ENCODE measurements at places on chromosomes 4 and X.

- no peak for DNase-seq
Measured at GRCh38 chrX:45449982-45450381, 249.3 kb upstream of the DIPK2B start.

DNA sequence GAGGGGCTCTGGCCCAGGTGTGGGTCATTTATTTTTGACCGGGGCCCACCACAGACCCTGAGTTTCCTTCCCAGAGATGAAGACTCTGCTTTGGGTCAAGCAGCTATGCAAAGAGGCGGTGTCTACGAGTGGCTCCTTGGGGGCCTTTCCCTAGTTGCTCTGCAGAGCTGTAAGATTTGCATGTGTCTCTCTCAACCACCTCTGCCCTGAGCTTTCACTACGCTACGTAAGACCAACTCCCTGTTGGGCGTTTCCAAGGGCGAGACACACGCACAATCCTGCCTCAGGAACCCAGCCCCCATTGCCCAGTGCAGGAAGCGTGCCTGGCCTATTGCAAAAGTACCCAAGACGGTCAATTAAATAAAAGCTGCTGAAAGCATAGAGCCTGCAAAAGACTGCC, 10.0 kb upstream of the ANOS1 start:
- no peak for DNase-seq

DNA sequence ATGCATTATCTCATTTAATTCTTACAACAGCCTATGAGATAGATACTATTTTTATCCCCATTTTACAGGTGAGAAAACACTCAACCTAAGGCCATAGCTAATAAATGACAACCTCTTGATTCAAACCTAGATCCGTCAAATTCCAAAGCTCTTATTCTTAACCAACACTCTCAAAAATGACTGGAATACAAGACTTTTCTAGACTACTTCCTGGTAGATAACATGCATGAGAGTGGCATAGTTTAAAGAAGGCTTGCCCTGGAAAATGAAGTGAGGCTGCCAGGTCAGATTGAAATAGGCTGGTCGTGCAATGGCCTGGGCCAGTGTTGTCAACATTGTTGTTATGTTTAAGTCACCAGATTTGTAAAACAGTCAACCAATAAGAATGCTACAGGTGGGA, 86.6 kb downstream of the DNAAF6 start:
- no peak for DNase-seq

DNA sequence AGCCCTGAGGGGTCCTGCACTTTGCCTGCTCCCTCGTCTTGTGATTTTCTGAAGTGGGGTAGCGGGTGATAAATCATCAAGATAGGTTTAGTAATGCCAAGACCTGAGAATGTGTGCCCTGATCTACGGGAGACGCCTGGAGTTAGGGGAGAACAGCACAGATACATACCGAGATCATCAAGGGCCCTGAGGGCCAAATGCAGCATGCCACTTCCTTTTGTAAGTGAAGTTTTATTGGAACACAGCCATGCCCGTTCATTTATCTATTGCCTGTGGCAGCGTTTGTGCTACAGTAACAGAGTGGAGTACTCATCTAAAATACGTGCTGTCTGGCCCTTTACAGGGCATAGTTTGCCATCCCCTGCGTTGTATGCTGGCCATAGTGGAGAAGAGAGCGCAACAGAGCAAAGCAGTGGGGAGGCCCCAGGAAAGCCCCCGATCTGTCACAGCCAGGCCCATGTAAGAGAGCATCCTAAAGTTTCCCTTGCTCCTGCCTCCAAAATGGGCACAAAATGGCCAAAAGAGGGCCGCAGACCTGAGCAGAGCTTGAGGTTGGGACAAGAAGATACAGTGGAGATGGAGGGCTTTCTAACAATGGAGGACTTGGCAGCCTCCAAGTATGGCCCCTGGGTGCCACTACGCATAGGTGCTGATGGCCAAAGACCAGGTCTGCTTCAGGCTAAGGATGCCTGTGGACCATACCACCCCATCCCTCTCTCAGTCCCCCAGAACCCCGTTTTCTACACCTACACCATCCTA, 167.0 kb downstream of the SMIM20 start:
- no peak for DNase-seq

GRCh38 chrX:118346258-118347094, 570 bp downstream of the WDR44 start:
- DNase-seq, result peak; percentile 61

- DNase-seq, result no peak
Measured at GRCh38 chrX:31988975-31989374, 917.1 kb upstream of the FTHL17 start.

DNA sequence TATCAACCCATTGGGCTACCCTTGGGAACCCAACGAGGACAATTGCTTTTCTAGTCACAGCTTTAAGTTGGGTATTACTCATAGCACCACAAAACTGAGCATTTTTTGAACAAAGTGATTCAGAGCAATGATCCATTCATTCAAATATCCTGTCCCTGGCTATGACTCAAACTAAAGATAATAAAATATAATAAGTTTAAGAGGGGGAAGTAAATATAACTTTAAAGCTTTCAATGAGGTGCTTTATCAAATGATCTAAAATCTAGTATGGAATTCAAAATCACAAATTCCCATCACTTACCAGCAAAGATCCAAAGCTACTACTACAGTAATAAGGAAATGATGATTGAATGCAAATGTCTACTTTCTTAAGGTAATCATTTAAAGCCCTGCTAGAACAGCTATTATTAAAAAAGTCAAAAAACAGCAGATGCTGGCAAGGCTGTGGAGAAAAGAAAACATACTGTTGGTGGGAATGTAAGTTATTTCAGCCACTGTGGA, 39.8 kb upstream of the S100G start:
- DNase-seq, result no peak

Measured in CD4-positive, alpha-beta T cell treated with Interleukin-17A for 4 hours (primary cell).